ENCODE measurements at places on chromosomes 7 and 10. TPM values are rescaled to one million over a fixed set of nuclear protein-coding genes. Genes with fewer than 3 reads are reported as not detected.

DNA sequence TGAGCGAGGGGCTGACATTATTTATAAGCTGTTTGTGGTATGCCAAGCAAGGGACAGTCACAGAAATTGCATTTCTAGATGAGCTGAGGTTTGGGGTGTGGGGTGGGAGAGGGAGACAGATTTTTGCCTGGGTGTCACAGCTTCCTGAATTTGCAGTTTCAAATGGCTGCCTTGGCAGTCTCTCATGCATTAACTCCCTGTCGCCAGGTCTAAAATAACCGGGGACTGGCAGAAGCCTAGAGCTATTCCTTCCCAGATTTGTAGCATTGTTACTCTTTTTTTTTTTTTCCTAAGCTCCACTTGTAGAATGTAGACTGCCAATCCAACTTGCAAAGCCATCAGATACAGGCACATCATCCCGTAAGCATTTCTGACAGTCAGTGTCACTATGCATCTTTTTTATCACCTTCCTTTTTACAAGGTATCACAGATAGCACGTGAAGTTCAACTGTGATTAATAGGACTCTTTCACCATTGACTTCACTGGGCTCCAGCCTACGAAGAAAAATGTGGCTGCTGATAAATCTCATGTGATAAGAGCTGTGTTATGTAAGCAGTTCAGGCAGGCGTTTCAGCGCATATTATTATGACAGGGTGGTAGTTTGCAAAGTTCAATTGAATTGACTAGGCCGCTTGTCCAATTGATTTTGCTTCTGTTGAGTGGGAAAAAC lies 130.7 kb upstream of the CELF2 start:
- DNase-seq, result no peak

GRCh38 chr10:80599424-80599847 lies 61.7 kb downstream of the SH2D4B start:
- DNase-seq, result peak; percentile 15

GRCh38 chr10:28556142-28556541 lies 23.2 kb downstream of the WAC start:
- no peak for DNase-seq

DNA sequence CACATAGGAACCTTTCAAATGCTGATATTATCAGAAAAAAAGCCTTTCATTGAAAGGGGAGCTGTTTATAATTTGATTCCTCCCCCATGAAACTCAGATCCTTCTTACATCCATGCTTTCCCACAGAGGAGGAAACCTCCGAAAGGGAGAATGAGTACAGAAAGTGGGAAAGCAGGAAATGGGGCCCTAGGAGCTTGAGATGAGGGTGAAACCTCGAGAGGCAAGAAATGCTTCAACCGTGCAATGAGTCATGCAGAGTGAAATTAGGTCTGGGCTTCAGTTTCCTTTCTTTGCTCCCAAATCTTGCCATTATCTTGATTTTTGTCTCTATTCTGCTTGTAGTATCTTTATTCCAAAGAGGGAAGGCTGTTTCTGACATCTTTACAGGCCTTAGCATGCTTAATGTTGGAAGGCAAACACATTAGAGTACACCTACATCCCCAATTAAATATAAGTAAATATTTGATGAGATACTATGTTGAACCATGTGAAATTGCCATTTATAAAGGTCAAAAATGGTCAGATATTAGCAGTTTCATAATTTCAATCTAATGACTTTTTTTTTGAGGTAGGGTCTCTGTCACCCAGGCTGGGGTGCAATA lies 79.1 kb downstream of the NAMPT start:
- DNase-seq, result no peak

DNA sequence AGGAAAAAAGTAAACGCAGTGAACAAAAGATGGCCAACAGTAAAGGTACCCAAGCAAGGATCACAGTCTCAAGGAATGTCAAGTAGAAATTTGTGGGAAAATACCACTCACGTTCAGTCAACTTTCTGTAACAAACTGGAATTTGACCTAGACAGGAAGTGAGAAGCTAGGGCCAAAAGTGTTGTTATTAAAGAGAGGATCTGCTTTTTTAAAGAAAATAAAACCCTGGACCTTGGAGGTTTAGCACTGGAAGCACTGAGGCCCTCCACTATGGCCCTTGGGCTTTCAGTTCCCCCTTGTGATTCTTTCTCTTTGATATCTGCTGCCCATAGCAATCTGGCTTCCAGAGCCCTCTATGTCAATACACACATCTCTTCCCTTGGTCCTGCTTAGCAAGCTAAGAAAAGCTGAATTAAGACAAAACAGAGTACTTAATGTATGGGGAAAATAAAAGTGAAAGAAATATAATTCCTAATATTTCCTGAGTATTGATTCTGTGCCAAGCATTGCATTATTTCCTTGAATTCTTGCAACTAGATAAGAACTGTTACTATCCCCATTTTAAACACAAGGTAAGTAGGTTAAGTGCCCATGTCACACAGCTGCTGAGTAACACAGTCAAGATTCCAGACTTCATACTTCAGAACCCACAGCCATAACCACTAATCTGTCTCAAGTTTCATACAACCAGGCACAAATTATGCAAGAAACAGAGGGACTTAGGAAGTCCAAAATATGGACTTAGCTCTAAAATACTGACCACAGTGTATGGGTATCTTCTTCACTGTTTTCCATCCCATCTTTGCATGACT lies 2.6 kb upstream of the ZNF438 start:
- no peak for DNase-seq

DNA sequence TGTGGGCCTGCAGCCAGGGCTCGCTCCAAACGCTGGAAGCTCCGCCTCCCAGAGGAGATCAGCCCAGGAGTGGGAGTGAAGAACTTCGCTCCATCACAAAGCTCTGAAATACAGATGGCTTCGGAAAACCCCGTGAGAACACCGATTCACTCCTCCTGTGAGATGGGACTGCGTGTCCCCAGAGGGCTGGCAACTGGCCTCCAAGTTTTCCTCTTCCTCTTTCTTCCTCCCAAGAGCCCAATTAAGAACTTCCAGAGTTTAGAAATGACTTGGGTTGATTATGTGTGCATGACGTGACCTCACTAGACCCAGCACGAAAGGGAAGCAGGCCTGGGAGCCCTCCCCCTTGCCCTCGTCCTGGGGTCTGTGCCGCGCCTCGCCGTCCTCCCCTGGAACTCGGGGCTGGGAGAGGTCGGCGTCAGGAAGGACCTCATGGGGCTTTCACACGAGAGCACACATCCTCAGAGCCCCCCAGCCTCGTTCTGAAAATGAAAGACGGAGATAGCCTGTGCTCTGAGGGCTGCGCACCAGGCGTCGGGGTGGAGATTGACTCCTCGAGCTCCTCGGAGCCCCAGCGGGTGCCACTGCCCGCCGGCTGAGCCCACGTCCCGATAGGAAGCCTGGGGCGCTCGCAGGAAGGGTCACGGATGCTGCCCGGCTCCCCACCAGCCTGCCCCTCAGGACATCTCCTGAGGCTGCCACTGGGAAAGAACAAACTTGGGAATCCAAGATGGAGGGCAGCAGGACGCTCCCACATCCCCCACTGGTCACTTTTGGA lies 37.8 kb downstream of the PTPRN2 start:
- no peak for DNase-seq

DNA sequence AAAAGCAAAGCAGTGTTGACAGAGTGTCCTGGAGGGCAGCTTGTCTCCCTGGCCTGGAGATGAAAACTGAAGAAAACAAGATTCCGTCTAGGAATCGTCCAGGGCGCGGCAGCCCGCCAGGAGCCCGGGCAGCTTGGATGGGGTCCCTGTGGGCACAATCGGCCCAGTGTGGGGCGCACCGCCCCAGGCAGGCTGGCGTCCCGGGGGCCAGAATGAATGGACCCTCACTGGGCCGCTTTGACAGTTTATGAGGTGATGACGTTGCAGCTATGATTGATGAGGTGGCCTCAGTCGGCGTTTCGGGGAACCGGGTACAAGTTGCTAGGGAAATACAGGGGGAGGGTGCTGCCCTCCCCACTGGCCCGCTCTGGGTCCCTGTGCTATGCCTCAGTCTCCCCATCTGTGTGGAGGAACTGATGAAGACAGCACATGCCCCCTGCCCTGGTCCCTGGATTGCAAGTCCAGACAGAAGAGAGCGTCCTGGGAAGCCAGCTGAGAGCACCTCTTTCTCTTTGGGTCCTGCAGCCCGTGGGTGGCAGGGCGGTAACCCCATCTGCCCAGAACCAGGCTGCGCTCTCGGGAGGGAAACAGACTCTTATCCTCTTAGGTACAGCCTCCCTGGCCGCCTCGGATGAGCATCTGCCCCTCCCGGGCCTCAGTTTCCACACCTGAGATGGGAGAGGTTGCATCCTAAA lies 131.3 kb downstream of the LHPP start:
- DNase-seq, result no peak

- no peak for DNase-seq
Observed at GRCh38 chr10:23968301-23968700, 240.6 kb upstream of the KIAA1217 start.

DNA sequence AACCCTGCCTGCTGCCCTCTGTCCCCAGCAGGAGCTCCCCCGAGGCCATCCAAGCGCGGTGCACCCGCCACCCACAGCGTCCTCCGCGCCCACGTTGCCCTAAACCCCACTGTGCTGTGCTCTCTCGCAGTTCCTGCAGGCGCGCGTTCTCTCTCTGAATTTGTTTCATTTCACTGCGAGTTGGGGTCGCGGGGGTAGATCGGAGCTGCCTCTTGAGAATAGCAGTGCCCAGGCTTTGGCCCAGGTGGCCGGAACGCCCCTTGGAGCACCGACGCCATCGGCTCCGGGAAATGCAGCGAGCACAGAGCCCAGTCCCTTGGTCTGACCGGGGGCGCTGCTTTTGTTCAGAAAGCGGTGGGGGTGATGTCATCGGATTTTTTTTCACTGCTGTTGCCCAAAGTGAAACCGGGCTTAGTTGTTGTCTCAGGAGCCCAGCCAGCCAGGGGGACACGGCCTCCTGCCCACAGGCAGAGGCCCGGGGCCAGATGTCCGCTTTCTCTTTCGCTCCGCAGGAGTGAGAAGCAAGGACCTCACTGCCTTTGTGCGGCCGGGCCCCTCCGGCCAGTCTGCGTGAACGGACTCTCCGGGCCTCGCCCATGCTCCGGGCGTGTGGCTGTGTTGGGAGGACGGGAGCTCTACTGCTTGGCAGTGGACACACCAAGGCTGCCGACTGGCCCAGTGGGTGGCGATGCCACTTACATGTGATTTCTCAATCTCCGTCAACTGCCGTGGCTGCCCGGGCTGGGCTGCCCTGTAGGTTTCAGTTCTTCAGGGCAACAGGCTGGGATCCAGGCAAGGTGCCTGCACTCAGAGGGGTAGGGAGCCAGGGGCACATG lies 43.1 kb downstream of the FOXK1 start:
- DNase-seq, result peak; percentile 66

- DNase-seq, result no peak
Observed at GRCh38 chr10:3076138-3076537, 8.8 kb downstream of the PFKP start.

DNA sequence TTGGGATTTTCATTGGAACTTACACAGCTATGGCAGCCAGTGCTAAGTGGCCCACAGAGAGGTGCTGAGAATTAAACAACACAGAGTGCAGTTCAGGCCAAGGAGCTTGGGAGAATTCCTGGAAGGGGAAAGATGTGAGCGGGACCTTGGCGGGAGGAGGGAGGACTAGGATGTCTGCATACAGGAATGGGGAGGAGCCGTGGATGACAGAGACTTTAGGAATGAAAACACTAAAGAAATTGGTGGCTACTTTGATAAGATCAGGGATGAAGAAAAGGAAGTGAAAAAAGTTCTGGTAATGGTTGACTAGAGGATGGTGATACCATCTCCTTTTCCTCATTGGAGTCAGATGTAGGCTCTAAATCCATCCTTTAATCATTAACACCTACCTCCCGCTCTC lies 234.2 kb upstream of the FZD8 start:
- no peak for DNase-seq

GRCh38 chr7:147279964-147280374 lies 1163.4 kb downstream of the CNTNAP2 start:
- DNase-seq, result no peak

GRCh38 chr10:71319042-71319799 lies at the start of gene SLC29A3:
Gene SLC29A3 (plus strand): TSS chr10:71319259. CDS start chr10:71319310, 51 bp downstream.
- DNase-seq, result peak; percentile 70

DNA sequence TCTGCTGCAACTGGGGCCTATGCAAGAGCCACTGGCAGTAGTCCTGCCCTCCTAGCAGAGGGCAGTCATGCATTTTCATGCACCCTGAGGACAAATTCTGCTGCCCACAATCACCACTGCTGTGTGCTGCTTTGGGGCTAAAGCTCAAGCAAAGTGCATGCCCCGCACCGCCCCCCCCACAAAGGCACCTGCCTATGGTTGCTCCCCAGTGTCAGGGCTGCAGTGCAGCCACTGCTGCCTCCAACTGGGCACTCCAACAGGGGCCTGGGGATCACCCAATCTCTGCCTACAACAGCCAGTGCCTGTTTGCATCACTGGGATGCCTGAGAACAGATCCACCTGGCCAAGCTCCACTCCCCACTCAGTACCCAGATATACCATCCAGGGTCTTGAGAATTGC lies 417.0 kb downstream of the HTR7 start:
- no peak for DNase-seq

- DNase-seq, result no peak
Observed at GRCh38 chr10:129951101-129951969, 12.7 kb downstream of the EBF3 start.

DNA sequence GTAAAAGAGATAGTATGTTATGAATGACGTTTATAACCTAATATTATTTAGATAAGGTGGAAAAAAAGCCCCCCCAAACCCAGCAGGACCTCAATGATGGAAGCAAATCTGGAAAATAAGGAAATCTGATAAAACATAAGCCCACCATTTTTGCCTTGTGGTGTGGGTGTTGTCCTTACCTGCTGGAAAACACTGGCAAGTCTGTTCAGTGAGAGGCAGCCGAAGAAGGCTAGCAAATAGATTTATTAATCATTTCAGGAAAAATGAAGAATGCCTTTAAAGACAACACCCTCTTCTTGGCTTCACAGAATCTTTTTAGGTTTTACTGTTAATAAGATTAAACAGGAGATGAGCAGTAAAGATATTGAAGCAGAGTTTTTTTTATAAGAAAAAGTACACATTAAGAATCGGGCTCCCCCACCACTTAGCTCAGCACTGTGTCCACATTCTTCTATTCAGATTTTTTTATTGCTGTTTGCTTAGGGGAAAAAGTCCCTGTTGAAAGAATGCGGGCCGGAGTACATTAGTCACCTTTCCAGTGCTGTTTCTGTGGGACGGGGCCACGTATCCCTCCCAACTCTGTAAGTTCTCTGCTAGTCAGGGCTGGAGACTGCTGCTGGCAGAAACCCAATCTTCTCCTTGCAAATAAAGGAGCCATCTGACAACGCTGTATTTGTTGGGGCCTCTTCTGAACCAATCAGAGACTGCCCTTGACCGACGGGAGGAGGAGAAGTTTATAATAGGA lies 104.1 kb downstream of the EVX1 start:
- DNase-seq, result no peak

TBXAS1 gene
- polyA plus RNA-seq, result 1.1 TPM

CLDN4 gene
- polyA plus RNA-seq, result 0.04 TPM

HTR5A gene
- polyA plus RNA-seq, result not detected

MTPN gene
- 60.5 TPM for polyA plus RNA-seq

GDF10 gene
- 0.60 TPM for polyA plus RNA-seq

GLI3 gene
- not detected for polyA plus RNA-seq

C10orf67 gene
- polyA plus RNA-seq, result not detected

Data from naive thymus-derived CD8-positive, alpha-beta T cell (primary cell).